ENCODE measurements at places on chromosomes 12 and 14.

DNA sequence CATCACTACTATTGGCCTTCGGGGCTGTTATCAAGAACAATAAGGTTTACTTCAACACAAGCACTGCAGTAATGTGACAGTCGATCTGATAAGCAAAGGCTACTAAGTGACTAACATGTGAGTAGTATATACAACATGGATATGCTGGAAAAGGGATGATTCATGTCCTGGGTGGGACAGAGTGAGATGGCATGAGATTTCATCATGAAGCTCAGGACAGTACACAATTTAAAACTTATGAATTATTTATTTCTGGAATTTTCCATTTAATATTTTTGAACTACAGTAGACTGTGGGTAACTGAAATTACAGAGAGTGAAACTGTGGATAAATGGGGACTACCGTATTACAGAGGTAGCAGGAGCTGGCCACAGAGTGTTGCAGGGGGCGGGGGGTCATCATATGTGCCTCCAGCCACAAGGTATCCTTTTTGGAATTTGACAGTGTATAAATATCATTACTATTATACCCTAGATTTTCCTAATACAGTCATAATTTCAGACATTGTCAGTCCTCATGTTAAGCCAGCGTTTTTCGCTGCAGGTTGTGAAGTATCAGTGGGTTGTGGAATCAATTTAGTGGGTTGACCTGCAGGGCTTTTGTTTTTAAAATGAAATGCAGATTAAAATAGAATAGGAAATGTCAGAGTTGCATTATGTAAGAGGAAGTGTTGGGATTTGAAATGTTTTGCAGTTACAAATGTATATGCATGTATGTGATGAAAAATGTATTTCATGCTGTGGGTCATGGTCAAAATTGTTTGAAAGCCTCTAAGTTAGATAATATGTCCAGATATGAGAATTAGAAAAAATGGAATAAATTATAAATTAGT is 148.0 kb upstream of the NUDT4 start:
- peak; percentile 59 for DNase-seq

DNA sequence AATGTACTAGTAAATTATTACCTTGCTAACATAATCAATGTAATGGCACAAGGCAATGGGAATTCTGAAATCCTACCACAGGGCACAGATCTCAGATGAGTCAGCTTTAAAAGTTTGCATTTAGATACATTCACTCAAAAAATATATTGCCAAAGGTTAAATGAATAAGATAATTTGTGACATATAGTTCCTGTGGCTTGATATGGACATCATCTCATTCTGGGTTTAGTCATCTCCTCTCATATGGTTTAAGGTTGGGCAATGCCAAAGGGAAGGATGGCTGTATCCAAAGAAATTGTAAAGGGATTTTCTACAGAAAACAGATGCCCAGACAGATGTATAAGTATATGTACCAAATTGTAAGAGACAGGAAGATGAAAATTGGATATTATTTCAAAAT is 1065.0 kb downstream of the LRFN5 start:
- no peak for DNase-seq

DNA sequence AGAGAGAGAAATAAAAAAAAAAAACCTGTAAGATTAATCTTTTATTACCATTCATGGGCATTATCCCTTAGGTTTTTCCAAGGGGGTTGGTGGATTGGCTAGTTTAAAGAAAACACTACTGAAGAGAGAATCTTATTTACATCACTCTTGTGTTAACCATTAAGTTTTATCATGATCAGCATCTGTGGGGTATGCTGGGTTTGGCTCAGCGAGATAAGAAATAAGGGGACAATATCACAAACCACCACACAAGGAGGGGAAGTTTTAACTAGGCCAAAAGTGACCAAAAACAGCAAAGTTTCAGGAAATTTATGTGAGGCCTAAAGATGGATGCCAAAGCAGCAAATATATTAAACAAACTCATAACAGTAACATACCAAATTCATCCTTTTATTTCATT is 548.6 kb downstream of the SLC16A7 start:
- no peak for DNase-seq

DNA sequence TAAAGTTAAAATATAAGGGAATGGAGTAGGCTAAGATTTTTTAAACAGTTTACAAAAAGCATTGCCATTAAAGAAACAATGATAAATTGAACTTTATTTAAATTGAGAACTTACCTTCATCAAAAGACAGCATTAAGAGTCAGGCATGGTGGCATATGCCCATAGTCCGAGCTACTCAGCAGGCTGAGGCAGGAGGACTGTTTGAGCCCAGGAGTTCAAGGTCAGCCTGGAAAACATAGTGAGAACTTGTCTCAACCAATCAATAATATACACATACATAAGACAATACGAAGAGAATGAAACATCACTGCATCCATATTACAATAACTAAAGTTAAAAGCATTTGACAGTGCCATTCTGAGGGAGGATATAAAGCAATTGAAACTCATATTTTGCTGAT is 97.6 kb downstream of the FOXA1 start:
- DNase-seq = no peak

- DNase-seq = no peak
These were observed 62.6 kb upstream of the SSTR1 start for GRCh38 chr14:38145142-38145541.

GRCh38 chr14:93683226-93683625 is 105.1 kb downstream of the PRIMA1 start:
- DNase-seq = no peak

DNA sequence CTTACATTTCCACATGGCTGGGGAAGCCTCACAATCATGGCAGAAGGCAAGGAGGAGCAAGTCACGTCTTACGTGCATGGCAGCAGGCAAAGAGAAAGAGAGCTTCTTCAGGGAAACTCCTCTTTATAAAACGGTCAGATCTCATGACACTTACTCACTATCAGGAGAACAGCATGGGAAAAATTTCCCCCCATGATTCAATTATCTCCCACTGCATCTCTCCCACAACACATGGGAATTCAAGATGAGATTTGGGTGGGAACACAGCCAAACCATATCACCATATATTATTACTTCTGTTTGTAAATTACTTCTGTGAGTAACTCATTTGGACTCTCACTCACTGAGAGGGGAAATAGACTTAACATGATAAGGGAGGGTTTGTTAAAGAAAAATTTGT is 1496.8 kb upstream of the TMEM132C start:
- DNase-seq = no peak

DNA sequence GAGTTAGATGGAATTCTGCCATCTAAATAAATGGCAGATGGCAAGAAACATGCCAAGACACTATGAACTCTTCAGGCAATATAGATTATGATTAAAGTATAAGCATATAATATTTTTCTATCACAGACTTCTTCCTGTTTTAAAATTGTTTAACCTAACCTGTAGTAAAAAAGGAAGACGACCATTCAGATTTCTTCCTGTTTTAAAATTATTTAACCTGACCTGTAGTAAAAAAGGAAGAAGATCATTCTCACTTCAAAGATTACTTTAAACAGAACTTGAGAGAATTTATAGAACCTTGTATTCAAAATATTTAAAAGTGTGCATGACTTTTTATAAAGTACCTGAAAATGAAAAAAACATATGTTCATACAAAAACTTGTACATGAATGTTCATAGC is 63.5 kb downstream of the RPS6KA5 start:
- no peak for DNase-seq

DNA sequence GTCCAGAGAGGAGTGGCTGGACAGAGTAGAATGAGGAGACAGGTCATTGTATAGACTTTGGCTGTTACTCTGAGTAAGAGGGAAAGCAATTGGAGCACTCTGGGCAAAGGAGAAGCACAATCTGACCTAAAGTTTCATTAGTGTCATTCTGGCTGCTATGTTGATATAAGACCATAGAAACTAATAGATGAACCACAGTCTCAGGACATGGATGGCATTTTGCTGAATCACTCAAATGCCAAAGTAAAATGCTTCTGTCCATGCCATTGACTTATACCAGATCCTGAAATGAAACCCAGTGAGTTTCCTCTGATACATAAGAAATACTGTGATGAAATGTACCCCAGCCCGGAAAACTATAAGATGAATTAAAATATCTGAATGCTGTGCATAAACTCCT is 65.8 kb upstream of the COCH start:
- no peak for DNase-seq

GRCh38 chr12:89710873-89711750 is 2.5 kb upstream of the ATP2B1 start:
- DNase-seq = no peak

DNA sequence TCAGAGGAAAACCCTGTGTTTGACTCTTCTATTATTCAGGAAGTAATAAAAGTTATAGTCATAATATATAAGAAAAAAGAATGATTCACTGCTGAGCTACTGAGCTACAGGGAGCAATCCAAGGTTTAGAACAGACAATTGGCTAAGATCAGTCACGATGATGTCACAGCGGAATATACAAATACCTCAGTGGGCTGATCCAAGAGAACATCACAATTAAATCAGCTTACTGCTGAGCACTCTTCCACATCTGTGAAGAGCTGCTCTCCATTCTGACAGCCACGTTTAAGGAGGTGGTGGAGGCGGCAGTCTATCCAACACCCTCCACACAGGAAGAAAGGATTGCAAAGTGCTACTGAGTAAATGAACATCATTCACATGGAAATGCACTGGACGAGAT is 271.0 kb downstream of the APAF1 start:
- no peak for DNase-seq

DNA sequence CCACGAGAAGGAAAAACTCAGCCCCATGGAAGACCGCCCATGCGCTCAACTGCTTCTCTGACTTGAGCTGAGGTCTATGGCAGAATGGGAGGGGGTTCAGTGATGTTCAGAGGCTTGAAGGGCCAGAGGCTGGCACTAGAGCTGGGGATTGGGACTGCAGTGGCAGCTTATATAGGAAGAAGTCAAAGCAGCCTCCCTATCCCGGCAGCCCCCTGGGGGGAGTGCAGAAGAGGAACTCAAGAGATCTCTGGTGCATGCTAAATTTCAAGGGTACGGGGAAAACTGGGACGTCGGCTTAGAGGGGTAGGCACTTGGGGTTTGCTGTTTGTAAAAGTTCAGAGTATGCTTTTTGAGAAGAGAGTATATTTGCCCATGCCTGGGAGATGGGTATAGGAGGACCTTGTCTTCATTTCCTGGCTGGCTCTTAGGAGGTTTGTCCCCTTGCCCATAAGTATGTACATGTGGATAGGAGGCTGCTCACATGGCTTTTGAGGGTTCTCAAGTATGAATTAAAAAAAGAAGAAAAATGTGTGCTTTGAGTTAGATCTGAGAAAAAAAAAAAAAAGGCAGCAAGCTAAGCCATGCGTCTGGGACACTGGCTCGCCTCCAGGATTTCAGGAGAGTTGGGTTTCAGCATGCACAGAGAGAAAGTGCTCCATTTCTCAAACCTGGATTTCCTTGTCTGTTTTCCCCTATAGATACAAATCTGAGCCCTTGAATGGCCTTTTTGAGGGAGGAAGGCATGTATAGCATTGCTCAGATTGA is 3.2 kb upstream of the MEG3 start:
- DNase-seq = no peak

DNA sequence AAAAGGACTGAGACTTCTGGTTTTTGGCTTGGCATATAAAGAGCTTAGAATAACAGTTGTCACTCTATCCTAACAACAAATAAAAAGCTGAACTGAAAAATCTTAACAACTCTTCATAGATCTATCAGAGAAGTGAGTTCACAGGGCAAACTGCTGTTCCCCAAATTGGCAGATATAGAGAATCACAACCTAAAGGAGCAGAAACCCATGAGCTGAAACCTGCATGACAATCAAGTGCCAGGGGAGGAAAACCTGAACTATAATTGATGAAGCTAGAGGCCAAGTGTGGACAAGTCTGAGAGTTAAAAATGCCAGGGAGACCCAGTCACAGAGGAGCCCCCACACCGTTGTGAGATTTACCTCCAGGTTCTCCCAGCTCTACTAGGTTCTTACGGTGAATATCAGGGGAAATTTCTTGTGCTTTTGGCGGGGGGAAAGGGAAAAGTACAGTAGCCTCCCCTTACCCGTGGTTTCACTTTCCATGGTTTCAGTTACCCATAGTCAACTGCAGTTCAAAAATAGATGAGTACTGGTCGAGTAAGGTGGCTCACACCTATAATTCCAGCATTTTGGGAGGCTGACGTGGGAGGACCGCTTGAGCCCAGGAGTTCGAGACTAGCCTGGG is 53.9 kb downstream of the ATF7 start:
- DNase-seq = no peak

DNA sequence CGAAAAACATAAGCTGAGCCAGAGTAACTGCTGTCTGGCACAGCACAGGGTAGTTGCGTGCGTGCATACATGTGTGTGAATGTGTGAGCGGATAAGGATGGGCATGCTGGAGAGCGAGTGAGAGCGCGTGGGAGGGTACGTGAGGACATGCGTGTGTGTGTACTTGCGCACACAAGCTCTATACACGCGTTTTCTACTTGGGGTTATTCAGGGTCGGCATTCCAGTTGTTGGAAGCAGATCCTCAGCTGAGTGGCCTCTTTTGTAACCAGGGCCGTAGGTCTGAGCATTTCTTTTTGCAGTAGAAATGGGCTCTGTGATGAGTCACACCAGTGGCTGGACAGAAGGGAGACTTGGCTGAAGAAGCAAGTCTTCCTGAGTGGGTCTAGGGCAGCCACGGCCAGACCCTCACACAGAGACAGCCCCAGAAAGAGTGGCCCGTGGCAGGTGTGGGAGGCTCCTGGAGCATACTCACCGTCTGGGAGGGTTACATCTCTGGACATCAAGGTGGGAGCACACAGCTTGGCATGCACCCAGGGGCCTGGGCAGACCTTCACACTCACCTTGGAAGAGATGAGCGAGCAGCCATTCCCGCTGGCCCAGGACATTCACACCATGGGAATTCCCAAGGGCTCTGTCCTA is 78.0 kb downstream of the LRRC74A start:
- DNase-seq = peak; percentile 48

DNA sequence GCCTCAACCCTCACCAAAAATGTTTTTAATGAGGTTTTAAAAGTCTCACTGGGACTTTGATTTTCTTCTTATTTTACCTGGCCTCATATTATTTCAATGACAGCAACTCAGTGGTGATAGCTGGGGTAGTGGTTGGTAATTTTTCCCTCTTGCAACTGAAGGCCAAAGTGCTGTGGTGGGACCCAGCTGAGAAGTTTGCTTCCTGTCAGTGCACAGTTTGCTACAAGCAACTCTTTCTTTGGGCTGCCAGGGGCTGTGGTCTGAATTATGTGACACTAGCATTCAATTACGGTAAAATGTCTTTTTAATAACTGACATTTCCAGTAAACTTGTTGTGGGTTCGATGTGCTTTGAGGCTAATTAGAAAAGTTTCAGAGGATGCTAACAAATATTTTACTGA is 65.3 kb downstream of the IFNG start:
- DNase-seq = no peak

- no peak for DNase-seq
These were observed 11.6 kb upstream of the IQSEC3 start for GRCh38 chr12:54750-55535.
